Activated CD4-positive, alpha-beta T cell treated with anti-CD3 and anti-CD28 coated beads, Interleukin-2, amount 50 U/mL, for 1 hour (primary cell): ENCODE measurements at places on chromosomes 12 and 14.

- DNase-seq, result peak; percentile 55
Measured at GRCh38 chr14:65850429-65851135, 438.1 kb downstream of the FUT8 start.

GRCh38 chr12:42002563-42002962 lies 142.1 kb downstream of the GXYLT1 start:
- DNase-seq, result no peak

DNA sequence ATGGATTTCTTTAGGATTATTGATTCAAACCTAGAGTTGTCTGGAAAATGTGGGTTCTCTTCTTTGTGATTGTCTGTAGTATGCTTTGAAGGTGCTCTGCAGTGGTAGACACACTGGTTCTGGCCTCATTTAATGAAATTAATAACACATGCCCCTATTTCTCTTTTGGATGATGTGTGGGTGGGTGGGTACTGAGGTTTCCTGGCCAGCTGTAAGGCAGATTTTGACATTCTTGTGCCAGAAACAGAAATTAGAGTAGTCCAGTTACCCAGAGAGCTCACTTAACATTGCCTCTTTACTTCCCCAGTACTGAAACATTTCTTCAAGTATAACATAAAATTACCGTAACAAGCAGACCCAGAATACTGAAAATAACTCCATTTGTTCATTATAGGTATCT lies 14.4 kb downstream of the TSFM start:
- DNase-seq, result no peak

GRCh38 chr14:26216786-26217185 lies 381.0 kb downstream of the NOVA1 start:
- no peak for DNase-seq

GRCh38 chr12:89827592-89827991 lies 119.0 kb upstream of the ATP2B1 start:
- DNase-seq, result no peak
